ENCODE measurements at places on chromosomes 3 and 15.
A peak's percentile ranks its signal among the peaks of the same experiment; 100 is the strongest.

DNA sequence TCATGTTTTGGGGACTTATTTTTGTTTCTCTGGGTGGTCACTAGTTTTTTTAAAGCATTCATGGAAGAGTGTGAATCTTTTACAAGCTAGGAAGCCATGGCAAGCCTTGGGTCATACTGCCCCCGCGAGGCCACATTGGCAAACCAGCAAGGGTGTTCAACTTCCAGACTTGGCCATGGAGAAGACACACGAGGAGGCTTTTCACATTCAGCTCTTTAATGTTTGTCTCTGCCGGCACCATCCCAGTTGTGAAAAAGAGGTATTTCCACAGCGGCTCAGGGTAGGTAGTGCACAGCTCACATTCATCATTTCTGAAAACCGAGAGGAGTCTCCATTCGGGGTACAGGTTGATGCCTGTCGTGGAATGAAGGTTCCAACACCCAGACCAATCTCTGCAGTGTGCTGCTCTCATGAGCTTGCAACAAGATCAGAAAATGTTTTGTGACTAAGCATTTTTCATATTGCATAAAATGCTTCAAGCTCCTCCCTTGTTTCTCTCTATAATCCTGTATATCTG, 7.7 kb downstream of the CCR5 start:
- no peak for DNase-seq

DNA sequence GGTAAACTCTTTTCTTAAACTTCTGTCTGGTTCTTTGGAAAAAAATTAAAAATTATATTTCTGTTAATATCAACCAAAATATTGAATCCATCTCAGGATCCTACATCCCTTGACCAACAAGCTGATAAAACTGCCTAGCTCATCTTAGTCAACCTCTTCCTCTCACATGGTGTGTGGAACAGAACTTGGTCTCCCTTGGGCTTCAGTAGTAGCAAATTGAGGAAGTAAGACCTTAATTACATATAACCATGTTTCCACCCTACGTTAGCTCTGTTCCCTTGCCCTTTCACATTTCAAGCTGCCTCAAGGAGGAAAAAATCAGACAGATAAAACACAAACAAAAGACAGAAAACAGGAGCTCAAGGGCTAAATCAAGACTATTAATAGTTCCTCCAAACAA, 116.4 kb downstream of the GREM1 start:
- no peak for DNase-seq

DNA sequence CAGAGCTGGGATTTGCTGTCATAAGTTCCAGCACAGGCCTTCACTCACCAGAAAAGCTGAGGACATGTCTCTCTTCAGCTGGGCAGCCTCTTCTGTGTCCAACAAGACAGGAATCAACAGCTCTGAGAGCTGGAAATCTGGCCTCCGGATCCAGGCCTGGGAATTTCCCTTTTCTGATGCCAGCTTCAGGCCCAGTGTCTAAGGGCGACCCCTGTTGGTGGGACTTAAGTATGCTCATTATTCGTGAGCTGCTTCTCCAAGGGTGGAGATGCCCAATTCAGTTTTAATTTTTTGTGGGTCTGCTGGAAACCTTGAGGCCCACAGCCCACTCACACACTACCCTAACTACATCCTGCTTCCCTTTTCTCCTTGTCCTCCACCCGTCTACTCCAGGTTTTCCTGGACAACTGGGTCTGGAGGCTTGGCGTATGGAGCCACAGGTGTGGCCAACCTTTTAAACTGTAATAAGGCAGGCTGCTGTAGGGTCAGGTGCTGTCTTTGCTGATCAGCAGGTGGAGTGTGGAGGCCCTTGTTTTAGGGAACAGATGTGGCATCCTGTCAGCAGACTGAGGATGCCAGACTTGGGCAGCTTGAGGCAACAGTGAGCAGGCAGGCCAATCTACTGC, 2.6 kb upstream of the CEMIP start:
- DNase-seq, result peak; percentile 37

GRCh38 chr15:93649691-93650235, 560.8 kb upstream of the RGMA start:
- no peak for DNase-seq

- no peak for DNase-seq
These were observed 28.6 kb downstream of the NEK10 start for GRCh38 chr3:27340534-27340933.

Data from NCI-H1105 (cell line).